ENCODE measurements at places on chromosomes 7 and 10. TPM values are rescaled to one million over a fixed set of nuclear protein-coding genes. Genes with fewer than 3 reads are reported as not detected.

DNA sequence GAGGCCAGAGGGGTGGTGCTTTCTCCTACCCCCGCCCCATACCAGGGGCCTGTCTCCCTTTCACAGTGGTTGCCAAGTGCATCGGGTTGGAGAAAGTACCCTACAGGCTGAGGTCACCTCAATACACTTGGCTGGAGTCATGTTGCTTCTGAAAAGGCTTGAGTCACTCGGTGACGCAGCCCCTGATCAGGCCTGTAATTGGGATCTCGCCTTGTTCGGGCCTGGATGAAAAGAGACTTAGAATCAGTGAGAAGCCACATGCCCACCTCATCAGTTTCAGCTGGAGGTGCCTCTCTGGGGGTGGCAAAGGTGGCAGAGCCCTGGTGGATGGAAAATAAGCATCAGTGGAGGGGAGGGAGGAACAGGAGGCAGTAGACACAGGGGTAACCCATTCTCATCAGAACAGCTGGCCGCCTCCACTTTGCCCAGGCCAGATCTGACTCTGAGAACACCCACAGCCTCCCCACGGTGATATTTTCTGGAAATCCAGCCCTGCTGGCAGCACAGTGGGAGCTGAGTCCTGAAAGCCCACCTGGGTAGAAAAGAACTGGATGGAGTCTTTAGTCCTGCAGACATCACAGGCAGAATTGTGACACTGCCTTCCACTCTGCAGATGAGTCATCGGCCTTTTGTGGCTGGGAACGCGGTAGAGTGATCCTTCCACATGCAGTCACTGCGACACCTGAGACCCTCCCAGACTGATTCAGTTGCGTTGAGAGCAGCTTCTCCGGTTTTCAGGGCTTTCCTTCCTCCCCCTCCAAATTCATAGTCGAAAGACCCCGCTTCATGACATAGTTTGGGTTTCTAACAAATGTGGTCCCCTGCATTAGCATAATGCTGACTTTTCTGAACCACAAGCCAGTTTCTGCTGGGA, 108.0 kb downstream of the GRK5 start:
- peak; percentile 84 for ATAC-seq

Gene COL26A1
- total RNA-seq, result not detected

Gene LIPN
- total RNA-seq, result not detected

Gene CPA2
- total RNA-seq, result 0.56 TPM

Gene TEX36
- not detected for total RNA-seq

DNA sequence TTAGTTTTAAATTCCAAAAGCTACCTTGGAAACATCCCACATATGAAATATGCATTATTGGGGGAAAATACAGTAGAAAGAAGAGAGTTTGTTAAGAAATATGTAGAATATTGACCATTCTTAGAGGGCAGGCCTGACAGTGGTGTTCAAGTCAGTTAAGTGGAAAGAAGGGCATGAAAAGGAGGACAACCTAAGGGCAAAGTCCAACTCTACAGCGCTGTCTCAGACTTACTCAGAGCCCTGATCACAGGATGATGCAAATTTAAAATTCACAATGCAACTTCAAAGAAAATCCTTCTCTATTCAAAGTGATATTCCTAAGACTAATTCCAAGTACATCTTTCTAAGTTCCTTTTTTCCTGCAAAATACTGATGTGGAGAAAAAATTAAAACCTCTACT, 139.1 kb upstream of the LRRTM3 start:
- ATAC-seq, result no peak

GRCh38 chr7:130367088-130367755, 13.1 kb upstream of the CPA1 start:
- ATAC-seq, result peak; percentile 41

DNA sequence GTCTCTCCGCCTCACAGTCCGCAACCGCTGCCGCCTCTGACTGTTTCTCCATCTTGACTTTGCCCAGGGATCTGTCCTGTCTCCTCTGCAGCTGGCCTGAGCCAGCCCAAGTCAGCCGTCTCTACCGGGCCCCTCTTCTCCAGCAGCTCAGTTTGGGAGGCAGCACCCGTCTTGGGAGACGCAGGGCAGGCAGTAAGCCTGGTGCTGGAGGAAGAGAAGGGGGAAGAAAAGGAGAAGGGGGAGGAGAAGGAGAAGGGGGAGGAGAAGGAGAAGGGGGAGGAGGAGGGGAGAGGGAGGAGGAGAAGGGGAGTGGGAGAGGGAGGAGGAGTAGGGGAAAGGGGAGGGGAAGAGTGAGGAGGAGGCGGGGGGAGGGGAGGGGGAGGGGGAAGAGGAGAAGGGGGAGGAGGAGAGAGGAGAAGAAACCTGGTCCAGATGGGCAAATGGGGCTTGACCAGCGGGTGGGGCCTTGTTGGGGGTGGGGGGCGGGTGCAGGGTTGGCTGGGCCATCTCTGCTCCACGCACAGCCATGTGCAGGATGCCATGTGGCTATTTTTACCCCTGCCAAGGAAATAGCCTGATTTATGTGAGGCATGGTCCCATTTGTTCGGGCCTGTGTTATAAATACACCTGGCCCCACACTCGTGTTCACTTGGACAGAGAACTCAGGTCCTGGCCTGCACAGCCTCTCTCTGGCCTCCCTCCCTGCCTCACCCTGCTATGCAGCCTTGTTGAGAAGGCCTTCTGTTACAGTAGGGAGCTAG, 35.9 kb upstream of the FZD9 start:
- no peak for ATAC-seq

Gene GRB10
- total RNA-seq, result 1.7 TPM

DNA sequence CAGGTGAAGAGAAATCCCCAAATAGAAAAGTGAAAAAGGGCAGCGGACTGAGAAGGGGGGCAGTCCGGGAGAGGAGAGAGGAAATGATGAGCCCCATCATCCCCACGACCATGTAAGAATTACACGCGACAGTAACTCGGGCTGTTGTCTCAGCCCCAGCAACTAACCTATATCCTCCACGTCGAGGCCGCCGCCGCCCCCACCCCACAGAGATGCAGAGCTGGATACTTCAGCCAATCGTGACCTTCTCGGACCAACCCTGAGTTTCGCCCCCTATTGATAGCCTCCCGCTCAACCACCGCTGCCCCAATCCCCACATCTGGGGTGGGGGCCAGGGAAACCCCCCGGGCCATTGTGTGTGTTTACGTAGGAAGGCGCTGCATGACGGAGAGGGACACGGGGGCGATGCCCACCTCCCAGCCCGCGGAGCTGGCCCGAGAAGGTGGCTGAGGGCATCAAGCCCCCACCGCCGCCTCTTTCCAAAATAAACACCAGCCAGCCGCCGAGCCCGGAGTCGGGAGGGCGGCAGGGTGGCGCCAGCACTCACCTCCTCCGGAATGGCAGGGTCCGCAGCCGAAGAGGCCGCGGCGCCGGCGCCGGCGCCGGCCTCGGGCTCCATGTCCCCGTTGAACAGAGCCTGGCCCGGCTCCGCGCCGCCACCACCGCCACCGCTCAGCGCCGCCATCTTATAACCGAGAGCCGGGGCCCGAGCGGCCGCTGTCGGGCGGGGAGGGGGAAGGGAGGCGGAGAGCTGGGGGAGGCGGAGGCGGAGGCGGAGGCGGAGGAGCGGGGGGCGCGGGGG, 509 bp downstream of the BRAF start:
- peak; percentile 76 for ATAC-seq

Gene SEMA4G
- 1.4 TPM for total RNA-seq

DNA sequence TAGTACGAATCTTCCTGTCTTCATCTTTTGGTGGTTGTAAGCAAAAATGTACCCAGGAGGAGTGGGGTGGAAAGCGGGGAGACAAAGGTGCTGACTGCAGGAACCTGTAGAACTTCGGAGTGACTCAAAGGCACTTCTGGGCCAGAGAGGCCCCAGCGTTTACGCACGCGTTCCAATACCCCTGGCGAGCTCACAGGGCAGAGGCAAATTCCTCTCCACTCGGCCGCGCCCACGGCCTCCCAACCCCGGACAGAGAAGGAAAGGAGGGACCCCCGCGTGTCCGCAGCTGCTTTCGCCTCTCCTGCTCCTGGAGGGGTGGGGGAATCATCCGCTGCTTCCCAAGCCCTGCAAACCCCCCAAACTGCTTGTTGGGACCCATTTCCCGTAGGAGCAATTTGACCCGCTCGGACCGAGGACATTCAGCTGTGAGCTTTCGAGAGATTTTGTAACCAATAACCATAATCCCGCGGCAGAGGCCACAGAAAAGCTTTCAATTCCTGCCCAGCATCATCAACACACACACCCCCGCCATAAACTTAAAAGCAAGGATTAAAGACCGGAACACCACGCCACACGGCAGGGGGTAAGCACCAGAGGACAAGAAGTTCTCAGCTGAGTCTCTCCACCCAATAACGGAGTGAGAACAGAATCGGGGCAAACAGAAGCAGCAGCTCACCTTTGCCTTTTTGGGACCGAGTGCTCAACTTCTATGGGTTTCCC, 2.3 kb downstream of the IGF2BP3 start:
- peak; percentile 34 for ATAC-seq

Gene CRHR2
- not detected for total RNA-seq

GRCh38 chr7:110090110-110090820, 1000.7 kb upstream of the LRRN3 start:
- ATAC-seq, result no peak

GRCh38 chr7:95246831-95247370, 77.4 kb downstream of the PON1 start:
- ATAC-seq, result peak; percentile 37

DNA sequence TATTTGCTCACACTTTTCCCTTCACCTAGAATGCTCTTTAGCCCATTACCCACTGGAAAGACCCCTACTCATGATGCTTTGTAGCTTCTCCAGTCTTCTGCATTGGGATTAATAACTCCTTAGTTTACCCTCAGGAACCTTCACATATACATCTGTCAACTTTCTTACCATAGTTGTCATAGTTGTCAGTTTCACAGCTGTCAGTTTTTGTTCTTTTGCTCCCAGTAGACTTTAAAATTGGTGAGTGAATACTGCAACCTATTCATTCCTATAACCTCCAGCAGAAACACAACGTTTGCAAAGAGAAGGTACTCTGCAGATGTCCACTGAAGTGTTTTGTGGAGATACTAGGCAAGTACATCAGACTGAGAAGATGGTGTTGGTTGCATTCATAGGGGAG, 2.6 kb downstream of the PON1 start:
- ATAC-seq, result no peak

Gene DPYSL4
- total RNA-seq, result 14.3 TPM

GRCh38 chr7:90791596-90791995, 195.5 kb downstream of the CDK14 start:
- ATAC-seq, result no peak

GRCh38 chr10:12510501-12510941, 161.2 kb downstream of the CAMK1D start:
- no peak for ATAC-seq

Gene LRRD1
- not detected for total RNA-seq

DNA sequence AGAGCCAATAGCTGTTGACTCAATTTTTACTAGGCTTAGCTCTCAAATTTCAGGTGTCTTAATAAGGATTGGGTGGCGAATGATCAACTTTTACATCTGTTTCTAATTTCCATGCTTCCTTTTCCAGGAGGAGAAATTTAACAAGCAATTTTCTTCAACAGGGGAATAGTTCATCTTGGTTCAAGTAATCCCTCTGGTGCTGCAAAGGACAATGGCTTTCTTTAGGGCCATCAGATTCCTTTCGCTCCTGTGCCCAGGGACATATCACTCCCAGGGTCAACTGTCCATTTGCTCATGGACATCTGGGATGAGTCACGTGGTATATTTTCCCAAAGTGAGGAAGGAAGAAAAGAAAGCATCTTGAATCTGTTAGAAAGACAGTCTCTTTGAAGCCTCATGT, 313.3 kb downstream of the FRMD4A start:
- ATAC-seq, result no peak

Gene PLAU
- 0.67 TPM for total RNA-seq

DNA sequence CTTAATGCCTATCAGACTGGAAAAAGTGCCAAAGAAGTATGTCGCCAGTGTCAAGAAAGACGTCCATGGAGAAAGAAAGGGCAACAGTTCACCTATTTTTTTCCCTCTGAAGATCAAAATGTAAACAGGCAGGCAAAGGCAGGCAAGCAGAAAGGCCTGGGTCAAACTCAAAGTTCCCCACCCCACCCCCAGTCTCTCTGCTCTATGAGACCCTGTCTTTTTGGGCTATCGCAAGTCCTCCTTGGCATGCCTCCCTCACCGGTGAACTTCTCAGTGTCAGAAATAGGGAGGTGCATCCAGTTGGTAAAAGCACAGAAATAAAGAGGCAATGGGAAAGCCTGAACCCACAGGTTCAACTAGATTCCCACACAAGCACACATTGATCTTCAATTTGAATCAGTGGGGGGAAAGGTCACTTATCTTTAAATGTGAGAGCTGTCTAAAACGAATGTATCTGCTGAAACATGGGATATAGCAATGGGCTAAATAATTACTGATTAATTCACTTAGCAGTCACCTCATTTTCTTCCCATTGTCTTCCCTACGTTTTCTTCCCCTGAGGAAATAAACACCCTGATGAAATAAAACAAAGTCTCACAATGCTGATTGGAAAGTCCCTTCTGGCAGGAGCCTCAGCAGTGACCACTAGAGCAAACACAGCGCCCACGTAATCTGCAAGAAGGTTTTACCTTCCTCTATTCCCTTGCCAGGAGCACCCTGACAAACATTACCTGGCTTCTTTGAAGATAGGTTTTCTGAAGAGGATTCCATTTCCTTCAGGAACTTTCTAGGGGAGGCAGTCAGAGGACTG, 31.1 kb downstream of the JAZF1 start:
- no peak for ATAC-seq

DNA sequence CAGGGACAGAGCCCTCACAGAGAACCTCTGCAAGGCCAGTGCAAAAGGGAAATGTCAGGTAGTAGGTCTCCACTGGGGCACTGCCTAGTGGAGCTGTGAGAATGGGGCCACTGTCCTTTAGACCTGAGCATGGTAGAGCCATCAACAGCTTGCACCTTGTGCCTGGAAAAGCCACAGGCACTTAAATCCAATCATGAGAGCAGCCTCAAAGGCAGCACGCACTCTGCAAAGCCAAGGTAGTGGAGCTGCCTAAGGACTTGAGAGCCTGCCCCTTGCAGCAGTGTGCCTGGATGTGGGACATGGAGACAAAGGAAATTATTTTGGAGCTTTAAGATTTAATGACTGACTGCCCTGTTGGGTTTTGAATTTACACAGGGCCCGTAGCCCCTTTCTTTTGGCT, 918.5 kb upstream of the POT1 start:
- ATAC-seq, result no peak

GRCh38 chr10:22368402-22368801, 23.1 kb downstream of the SPAG6 start:
- no peak for ATAC-seq

Gene SEMA3E
- not detected for total RNA-seq
